ACHN (cell line): ENCODE measurements at places on chromosomes 7 and 10.

DNA sequence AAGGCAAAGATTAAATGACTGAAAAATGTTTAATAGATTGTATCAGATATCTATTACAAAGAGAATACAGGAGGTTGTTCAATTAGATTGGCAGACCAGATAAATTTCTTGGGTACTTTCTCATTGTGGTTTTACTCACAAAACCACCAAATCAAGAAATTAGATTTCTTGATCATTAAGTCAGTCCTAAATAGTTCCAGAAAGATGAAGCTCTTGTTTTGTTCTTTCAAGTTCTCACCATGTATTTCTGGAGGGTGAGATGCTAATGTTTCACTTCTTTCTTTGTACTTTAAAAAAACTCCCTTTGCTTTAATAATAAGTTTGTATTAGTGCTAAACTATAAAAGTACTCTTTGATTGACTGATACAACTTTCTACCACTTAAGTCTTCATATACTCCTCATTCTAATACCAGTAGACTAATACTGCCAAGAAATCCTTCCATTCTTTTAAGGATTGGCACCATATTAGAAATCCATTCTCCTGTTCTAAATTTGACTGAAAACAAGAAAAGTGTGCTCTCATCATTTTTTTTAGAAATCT, 69.4 kb downstream of the RNF133 start:
- DNase-seq, result no peak

DNA sequence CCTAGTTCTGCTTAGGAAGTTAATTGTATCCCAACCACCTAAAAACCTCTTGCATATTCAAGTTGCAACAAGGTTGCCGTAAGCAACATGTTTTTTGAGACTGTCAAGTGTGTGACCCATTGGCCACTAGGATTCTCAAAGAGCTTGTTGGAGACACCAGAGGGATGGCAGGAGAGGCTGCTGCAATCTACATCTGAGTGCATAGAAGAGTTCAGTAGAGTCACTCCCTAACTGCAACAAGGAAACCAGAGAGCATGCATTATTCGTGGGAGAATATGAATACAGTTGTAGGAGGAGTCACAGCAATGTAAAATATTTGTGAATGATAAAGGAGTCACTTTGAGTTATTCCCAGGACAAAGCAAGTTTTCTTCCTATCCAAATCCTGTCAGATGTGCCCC, 538.6 kb downstream of the TNS3 start:
- DNase-seq, result no peak

- DNase-seq, result no peak
These were observed 160.8 kb upstream of the KCTD7 start for GRCh38 chr7:66467887-66468286.

- no peak for DNase-seq
These were observed 531.8 kb downstream of the KCNMA1 start for GRCh38 chr10:77105761-77106221.

DNA sequence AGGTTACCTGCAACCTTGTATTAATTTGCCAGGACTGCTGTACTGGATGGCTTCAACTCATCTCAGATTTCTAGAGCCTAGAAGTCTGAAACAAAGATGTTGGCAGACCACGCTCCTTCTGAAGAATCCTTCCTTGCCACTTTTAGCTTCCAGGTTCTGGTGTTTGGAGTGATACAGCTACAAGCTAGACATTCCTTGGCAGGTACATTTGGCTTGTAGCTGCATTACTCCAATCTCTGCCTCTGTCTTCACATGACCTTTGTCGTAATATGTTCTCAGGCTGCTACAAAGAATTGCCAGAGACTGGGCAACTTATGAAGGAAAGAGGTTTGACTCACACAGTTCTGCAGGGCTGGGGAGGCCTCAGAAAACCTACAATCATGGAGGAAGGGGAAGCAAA, 146.3 kb downstream of the GALNT17 start:
- DNase-seq, result no peak
